ENCODE measurements at places on chromosomes 2 and 18.

DNA sequence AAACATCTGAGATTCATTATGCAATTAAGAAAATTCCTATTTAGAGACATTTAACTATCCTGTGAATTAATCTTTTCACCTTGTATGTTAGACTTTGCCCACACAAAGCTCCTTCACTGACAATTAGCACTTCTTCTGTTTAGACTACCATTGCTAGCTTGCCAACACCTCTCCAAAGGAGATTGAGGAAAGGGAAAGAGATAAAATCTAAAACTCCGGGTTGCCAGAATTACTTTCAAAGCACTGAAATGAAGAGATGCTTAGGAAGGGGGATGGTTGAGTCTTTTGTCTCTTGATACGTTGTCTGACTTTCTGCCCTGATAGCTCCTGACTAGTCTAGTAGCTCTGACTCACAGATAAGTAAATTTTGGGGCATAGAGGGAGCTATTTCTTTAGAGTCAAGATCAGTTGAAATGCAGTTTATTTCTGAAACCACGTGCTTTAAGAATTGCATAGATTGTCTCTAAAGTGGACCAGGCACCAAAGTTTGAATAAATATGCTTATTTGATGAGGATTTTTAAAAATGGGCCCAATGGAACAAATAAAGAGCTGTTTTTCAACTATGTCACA lies 74.1 kb upstream of the DSEL start:
- DNase-seq, result peak; percentile 8

DNA sequence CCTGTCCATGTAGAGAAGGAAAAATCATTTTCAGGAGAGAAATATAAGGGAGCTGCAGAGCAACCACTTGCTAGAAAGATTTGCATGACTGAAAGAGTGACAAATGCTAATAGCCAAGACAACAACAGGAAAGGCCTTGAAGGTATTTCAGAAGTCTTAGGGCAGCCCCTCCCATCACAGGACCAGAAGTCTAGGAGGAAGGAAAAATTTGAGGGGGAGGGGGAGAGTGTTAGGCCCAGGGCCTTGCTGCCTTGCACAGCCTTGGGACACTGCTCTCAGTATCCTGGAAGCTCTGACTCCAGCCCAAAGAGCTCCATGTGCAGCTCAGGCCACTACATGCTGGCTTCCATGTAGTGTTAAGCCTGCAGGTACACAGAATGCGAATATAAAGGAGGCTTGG lies 266.9 kb downstream of the GLI2 start:
- DNase-seq, result no peak

DNA sequence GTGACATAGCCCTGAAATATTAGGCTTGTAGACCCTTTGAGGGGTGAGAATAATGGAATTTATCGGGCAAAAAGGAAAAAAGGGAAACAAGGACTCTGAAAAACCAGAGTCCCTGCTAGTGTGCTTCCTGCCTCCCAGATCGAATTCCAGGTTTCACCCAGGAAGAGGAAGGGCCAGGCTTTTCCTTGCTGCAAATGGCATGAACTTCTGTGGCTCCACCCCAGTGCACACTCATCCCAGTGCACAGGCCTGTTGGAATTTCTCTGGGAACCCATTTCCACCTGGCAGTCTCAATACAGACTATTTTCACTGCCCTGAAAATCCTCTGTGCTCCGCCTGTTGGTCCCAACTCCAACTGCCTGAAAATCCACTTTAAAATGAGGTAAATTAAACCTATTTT lies 29.9 kb downstream of the C18orf54 start:
- no peak for DNase-seq

GRCh38 chr2:163652751-163653150 lies 83.1 kb downstream of the FIGN start:
- DNase-seq, result peak; percentile 40

Data from mesenchymal stem cell (in vitro differentiated cells and primary cell).